Stimulated activated CD4-positive, alpha-beta T cell treated with anti-CD3 and anti-CD28 coated beads, Interleukin-1b, Interleukin-23, amount 100 ng/mL, for 48 hours (primary cell): ENCODE measurements at places on chromosomes 3 and 15.
A peak's percentile ranks its signal among the peaks of the same experiment; 100 is the strongest.

GRCh38 chr3:40009991-40010390 is 200.6 kb downstream of the MYRIP start:
- no peak for DNase-seq

DNA sequence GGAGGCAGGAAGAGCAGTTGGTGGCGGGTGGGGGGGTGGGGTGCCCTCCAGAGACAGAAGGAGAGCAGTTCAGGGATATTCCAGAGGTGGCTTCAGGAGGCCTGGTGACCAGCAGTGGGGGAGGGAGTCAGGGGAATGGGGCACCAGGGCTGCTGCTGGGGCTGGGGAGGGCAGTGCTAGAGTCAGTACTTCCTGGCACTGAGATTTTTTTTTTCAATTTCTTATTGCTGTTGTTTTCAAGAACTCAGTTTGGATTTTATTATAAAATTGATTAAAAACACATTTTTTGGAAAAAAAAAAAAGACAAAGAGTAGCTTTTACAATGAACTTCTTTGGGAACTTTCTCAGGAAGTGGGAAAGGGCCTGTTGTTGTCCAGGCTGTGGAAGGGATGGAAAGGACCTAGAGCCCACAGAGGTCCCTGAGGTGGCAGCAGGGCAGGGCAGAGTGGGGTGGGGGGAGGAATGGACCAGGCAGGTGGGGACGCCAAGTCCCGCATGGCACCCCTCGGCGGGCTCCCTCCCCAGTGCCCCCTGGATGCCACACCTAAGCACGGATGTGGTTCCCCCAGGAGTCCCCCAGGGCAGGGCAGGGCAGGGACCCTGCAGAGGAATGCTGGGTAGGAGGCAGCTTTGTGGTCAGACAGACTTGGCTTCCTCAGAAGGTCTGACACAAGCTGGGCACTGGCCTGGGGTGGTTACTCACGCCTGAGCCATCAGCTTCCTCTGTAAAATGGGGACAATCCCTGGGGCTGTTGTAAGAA is 8.5 kb upstream of the ANPEP start:
- DNase-seq = no peak

DNA sequence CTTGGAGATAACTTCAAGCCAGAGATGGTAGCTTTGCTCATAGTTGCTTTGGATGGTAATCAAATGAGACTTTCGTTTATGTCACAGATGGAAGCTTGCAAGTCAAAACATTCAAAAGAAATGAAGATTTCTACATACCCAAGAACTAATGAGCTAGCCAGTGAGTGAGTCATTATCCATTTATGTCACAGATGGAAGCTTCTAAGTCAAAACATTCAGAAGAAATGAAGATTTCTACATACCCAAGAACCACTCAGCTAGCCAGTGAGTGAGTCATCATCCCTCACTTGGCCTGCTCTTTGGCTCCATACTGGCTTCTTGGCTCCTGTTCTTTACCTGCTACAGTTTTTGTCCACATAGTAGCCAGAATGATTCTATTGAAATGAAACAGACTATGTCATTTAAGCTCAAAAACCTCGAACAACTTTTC is 559.8 kb upstream of the CBLB start:
- DNase-seq = peak; percentile 79

DNA sequence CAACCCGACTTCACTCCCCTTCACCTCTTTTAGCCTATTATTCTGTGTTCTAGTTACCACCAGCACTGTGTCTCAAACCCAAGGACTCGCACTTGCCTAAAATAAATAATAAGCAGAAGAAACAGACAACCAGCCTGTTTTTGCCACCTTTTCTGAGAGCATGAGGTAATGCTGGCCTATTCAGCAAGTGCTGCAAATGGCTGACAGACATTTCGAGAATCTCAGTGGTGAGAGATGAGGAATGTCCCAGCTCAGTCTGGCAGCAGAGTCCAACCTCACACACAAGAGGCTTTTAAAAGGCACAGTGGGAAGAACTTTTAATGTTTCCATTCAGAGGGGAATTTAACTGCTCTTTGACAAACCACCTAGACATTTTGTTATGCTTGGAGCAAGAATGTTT is 143.3 kb upstream of the GMNC start:
- no peak for DNase-seq

DNA sequence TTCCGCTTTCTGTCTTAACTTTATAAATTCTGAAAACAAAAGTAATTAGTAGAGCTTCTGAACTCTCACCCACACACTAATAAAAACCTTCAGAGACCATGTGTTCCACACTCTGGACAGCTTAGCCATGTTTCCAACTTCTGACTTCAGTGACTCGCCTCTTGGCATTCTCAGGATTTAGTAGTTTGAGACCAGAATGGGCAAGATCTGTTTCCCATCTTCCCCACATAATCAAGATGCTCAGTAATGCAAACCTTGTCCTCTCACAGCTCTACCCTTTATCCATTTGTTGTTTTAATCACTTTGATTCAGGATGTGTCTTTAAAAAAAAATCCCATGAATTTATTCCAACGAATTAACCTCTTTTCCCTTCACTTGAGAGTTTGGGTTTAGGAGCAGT is 166.6 kb upstream of the SLC24A5 start:
- no peak for DNase-seq

DNA sequence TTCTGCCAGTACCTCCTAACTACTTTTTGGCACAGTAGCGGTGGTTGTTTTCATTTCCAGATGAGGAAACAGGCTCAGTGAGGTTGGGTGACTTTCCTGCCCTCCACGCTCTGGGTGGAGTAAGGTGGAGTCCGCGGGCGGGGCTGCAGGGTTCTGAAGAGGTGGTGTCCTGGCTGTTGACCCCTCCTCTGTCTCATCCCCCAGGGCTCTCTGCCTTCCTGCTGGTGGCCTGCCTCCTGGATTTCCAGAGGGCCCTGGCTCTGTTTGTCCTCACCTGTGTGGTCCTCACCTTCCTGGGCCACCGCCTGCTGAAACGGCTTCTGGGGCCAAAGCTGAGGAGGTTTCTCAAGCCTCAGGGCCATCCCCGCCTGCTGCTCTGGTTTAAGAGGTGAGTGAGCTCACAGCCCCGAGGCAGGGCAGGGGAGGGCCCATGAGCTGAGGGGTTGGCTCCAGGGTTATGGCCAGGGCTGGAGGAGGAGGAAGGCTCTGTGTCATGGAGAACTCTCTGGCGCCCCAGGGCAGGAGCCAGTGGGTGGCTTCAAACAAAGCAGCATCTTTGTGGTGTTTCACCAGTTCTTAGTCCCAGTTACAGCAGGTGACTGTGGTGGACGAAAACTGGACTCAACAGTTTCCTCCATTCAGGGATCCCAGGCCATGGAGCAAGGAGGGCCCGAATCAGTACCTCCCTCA is 10.4 kb downstream of the SLC28A1 start:
- DNase-seq = no peak

DNA sequence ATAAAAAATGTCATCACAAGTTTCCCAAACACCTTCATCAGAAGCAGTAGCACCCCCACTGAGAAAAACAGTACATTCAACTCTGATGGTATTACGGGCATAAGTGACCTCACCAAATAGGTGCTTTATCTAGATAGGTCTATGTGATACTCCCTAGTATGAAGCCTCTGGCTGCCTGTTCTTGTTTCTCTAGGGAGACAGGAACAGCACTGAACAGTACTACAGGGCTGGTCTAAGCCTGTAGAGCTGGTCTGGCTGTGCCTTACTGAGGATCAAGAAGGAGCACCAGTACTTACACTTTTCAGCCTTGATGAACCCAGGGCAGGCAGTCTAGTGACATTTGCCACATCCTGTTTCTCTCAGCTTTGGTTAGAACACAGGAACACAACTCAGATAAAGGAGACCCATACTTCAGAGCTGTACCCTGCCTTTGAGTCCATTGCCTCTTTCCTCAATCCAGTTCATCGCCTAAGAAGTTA is 35.9 kb downstream of the OXNAD1 start:
- DNase-seq = peak; percentile 36

DNA sequence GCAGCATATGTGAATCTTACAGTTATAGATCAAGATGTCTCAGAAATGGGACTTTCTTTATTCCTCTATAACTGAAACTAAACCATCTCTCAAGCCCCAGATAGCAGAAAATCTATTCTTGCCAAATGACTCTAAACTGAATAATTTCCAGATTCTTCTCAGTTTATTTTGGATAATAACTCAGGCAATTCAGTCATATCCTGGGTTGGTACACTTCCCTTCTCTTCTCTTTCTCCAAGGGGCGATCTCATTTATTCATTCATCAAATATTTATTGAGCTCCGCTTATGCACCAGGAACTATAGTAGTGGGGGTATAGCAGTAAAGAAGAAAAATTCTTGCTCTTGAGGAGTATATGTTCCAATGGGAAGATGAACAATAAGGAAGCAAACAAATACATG is 13.5 kb upstream of the PCOLCE2 start:
- DNase-seq = no peak

DNA sequence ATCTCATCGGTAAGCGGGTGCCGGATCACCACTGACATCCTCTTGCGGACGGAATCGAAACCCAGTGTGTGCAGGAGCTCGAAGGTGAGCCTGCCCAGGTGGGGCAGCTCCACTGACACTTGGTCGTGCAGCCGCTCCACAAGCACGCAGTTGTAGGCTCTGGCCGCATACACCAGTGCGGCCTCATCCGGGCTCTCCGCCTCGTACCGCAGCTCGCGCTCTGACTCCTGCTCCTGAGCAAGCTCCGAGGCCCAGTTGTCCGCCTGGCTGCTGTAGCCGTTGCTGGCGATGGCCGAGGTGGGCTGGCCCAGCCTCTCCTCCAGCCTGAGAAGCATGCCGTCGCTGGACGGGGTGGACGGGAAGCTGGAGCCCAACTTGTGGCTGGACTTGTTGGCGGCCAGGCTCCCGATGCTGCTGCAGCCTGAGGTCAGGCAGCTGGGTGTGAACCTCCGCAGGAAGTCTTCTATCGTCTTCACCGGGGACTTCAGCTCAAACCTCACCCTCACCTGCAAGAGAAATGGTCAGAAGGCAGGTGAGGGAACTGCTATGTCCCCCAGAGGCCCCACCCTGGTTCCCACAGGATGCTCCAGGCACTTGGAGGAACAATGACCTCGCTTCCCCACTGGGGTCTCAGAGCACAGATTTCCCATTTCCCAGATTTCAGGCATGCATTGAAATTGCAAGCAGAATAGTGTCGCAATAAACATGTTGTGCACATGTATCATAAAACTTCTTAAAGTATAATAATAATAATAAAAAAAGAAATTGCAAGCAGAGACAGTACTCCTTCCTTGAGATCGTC is 149.2 kb downstream of the ATP10A start:
- DNase-seq = no peak

- DNase-seq = no peak
Observed at GRCh38 chr3:190092250-190092649, 28.4 kb downstream of the P3H2 start.

GRCh38 chr3:134197681-134198261 is 52.9 kb downstream of the RYK start:
- no peak for DNase-seq

DNA sequence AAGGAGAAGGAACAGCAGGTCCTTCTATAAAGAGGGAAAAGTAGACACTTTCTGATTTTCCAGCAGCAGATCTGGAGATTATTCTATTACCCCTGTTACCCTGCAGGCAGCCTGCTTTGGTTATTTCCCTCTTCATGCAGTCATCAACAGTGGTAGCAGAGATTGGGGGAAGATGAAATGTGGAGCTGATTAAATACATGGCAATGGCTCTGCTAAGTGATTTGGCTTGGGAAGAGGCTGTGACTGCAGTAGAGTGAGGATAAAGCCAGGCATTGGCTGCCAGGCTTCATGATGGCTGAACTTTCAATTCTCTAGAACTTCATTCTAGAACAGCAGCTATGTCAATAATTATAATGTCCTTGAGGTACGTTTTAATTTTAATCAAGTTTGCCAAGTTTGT is 29.1 kb downstream of the PTX3 start:
- no peak for DNase-seq

DNA sequence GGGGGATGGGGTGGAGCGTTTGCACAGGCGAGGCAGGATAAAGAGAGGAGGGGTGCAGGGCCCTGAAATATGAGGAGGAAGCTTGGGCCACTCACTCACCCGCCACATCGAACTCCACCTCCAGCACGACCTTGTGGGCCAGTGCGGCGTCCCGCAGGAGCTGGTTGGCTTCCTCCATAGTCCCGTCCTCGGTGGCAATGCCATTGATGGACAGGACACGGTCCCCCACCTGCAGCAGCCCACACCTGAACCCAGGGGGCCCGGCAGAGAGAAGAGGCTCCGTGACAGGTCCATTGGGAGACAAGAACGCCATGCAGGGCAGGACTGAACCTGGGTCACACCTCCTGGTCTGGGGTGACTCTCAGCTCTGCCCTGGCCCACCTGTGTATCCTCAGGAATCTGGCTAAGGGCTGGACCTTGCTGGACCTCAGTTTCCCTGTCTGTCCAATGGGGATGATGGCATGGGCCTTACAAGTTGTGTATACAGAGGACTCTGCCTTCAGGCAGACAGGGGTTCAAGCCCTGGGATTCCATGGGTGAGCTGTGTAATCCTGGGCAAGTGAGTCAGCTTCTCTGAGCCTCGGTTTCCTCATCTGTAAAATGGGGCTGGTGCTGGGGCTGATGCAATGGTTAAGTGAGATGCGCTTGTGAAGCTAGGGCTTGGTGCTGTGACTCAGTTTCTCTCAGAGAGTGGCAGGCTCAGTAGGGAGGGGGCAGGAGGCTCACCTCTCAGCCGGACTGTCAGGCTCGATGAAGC is 26.4 kb downstream of the GRIP2 start:
- no peak for DNase-seq

- no peak for DNase-seq
Observed at GRCh38 chr3:143928541-143929255, 42.9 kb upstream of the DIPK2A start.

GRCh38 chr15:79756365-79756764 is 140.4 kb downstream of the MTHFS start:
- DNase-seq = no peak

GRCh38 chr15:77168616-77169015 is 97.7 kb upstream of the TSPAN3 start:
- no peak for DNase-seq

GRCh38 chr3:193821151-193821668 is 228.2 kb downstream of the OPA1 start:
- no peak for DNase-seq

- no peak for DNase-seq
Observed at GRCh38 chr3:123089611-123090331, 22.9 kb downstream of the PDIA5 start.

DNA sequence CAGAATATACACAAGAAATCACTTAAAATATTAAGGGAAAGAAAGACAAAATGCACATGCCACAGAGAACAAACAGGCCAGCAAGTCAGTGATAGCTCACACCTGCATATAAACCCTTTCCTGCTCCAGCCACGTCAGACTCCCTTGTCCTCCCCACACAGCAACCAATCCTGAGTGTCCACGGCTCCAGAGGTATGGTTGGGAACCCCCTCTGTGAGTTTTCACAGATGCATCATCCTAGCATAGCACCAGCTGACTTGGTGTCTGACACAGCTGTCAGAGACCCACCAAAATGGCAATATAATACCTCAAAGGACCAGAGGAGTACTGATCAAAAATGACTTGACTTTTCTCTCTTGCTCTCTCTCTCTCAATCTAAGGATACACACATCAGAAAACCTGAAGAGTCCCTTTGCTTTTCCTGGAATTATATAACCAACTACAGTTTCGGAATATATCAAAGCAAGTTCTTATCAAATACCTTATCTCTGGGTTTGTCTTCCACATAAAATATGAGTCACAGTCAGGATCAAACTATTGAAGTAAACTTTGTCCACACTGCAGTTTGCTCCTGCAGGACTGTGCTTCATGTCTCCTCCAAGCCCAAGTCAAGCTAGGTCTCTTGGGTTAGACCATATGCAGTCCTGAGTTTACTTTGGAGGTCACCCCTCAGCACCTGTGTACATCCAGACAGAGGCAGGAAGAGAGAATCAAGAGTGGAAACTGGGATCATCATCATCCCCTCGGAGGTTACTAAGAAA is 187.1 kb upstream of the THBS1 start:
- no peak for DNase-seq
